ENCODE measurements at places on chromosomes 6 and 20.

DNA sequence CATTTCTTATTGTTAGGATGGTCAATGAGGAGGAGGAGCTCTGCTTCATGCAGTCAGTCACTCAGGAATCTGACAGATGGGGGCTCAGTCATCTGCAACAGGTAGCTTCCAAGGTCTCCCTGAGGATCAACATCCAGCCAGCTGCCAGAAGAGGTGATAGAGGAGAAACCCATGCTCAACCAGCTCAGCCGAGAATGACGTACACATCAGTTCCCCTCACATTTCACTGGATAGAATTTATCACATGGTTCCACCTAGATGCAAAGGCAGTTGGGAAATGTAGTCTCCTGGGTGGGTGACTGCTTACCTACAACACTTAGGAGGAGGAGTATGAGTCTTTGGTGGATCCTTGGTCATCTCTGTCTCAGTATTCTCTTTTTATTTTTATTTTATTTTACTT is 144.5 kb downstream of the CEBPB start:
- no peak for DNase-seq

DNA sequence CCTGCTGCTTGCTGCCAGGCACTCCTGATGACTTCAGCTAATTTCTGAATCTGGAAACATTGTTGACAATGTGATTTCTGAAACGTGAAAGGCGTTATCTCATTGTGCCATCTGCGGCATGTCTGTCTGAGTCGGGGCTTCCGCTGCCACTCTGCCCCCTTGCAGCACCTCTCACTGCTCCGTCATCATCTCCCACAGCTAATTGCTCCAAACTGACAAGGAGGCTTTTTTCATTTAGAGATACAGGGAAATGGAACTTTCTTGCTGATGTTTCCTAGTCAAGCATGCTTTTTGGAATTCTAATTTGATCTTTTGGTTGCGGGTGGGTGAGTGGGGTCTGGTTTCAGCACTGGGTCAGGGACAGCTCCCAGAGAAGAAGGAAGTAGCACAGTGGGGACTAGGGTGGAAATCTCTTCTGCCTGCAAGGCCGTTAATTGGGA is 233.5 kb downstream of the DHX35 start:
- DNase-seq, result no peak

GRCh38 chr6:142842418-142843261 is 102.3 kb downstream of the HIVEP2 start:
- no peak for DNase-seq

- no peak for DNase-seq
Observed at GRCh38 chr6:10418361-10418861, 3.5 kb upstream of the TFAP2A start.

DNA sequence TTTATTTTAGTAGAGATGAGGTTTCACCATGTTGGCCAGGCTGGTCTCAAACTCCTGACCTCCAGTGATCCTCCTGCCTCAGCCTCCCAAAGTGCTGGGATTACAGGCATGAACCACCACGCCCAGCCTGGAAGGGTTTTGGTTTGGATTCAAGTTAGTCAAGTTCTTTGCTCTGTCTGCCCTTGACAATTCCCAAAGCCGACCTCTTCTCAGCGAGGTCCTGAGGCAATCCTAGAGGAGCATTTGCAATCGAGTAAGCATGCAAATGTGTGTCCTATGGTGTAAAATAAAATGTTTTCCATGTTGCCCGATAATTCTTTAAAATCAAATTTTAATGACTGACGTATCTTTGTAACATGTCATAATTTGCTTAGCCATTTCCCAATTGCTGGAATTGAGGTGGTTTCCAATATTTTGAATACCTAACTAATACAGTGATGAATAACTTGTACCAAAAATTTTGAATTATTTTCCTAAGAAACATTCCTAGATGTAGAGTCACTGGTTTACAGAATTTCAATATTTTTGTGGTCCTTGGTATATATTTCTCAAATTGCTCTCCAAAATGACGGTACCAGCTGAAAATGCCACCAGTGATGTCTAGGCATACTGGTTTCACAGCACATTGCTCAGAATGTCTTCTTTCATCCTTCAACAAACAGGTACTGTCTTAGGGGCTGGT is 38.7 kb downstream of the GTF2H5 start:
- no peak for DNase-seq

DNA sequence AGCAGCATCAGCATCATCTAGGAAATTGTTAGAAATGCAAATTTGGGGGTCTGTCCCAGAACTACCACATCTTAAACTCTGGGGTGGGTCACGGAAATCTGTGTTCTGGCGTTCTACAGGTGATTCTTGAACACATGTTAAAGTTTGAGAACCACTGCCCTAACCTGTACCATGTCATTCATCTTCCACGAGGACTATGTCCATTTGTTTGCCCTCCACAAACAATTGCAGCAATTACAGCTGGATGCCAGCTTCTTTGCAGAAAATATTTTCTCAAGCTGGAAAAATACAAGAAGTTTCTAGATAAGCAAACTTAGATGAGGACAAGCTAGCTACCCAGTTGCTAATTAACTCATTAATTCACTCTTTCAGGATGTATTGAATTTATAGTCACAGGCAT is 54.1 kb downstream of the MAFB start:
- no peak for DNase-seq

DNA sequence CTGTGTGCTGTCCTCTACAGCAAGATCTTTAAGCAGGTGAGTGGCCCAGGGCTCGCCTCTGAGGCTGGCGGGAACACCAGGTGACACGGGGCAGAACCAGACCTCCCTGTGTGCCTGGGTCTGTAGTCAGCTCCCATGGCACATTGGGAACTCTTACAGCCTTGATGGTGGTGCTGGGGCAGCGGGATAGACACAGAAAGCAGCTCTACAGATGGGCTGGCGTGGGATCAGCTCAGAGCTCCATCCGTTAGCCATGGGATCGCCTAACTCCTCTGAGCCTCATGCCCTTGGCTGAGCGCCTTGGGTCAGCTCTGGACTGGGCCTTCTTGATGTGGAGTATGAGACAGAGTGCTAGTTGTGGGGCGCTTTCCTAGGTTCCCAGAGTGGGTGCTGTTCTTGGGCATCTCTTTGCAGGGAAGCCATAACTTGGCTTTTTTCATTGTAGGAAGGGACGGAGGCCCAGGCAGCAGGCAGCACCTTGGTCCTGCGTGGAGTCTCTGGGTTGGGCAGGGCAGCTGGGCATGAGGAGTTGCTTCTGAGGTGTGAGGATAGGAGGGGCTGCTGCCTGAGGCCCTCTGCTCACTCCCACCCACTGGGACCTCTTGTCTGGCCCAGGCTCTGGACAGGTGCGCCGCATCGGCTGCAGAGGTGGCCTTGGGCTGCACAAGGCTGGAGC is 51.3 kb downstream of the EFCAB8 start:
- no peak for DNase-seq

- DNase-seq, result no peak
Observed at GRCh38 chr20:49388744-49389143, 93.7 kb downstream of the KCNB1 start.

GRCh38 chr6:38505826-38506225 is 133.9 kb downstream of the BTBD9 start:
- DNase-seq, result no peak

DNA sequence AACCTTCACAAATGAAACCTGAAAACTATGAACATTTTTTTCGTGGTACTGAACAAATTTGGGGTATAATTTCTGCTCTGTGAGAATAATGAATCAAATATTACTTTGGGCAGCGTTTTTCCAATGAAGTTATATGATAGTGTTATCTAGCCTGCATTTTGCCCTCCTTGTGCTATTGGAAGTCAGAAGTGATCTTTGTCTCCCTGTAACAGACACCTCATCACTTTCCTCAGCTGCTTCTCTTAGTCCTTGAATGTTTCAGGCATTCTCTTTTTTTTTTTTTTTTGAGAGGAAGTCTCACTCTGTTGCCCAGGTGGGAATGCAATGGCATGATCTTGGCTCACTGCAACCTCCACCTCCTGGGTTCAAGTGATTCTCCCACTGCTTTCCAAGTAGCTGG is 10.2 kb downstream of the DDX27 start:
- no peak for DNase-seq

- no peak for DNase-seq
Observed at GRCh38 chr6:32114796-32115195, 5.7 kb upstream of the TNXB start.

GRCh38 chr6:114382406-114382805 is 39.6 kb upstream of the HS3ST5 start:
- DNase-seq, result no peak

DNA sequence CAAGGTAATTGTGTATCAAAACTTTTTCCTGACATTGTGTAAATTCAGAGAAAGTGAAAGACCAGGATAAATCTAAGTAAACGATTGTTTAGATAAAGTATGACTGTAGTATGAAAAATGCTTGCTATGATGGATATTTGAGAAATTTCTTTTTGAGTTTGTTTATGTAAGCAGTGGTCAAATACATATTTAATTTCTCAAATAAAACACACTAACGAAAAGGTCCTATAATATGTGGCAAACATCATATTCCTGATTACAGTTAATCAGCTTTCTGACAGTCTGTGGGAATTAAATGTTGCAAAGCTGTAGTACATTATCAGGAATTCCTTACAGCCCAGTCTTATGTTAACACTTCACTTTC is 636.9 kb downstream of the MMUT start:
- DNase-seq, result no peak

DNA sequence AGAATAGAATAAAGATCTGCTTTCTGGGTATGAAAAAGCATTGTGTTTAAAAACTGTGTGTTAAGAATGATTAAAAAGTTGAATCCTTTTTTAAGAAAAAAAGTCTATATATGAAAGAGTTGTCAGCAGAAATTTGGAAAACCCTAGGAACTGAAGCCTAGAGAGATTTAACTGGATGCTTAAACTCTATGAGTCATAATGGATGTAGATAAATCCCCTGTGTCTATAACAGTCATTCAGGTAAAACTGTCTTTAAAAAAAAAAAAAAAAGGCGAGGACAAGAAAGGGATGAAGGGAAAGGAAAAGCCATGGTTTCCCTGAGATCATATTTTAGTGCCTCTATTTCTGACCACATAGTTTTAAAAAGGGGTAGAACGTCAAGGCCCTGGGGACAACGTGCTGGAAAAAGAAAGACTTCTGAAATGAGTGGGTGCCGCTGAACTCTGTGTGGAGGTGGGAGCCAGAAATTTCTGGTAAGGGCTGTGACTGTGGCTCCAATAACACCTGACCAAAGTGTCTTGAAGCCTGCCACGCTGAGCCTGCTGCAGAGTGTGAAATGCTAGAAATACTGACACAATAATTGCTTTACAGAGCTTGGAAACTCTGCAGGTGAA is 302.6 kb upstream of the ARID1B start:
- DNase-seq, result no peak

GRCh38 chr20:62347445-62347844 is 19.7 kb downstream of the LAMA5 start:
- no peak for DNase-seq

GRCh38 chr6:23316931-23317330 is 747.6 kb downstream of the HDGFL1 start:
- DNase-seq, result no peak

- no peak for DNase-seq
Observed at GRCh38 chr6:52523378-52524142, 53.3 kb downstream of the TRAM2 start.

GRCh38 chr20:42530191-42530590 is 659.5 kb downstream of the PTPRT start:
- no peak for DNase-seq

- DNase-seq, result no peak
Observed at GRCh38 chr6:13712599-13712898, 914 bp upstream of the RANBP9 start.

GRCh38 chr20:10004900-10005299 is 29.9 kb upstream of the ANKEF1 start:
- no peak for DNase-seq
